ENCODE measurements at places on chromosomes 5 and 9. TPM values are rescaled to one million over a fixed set of nuclear protein-coding genes. Genes with fewer than 3 reads are reported as not detected.

SIMC1 gene
- 17.8 TPM for polyA plus RNA-seq

CCDC192 gene
- not detected for polyA plus RNA-seq

HAND1 gene
- polyA plus RNA-seq, result not detected

FRMD3 gene
- polyA plus RNA-seq, result 0.22 TPM

RAB3C gene
- not detected for polyA plus RNA-seq

PLAC8L1 gene
- not detected for polyA plus RNA-seq

ANKRD18B gene
- polyA plus RNA-seq, result not detected

PCDHB12 gene
- not detected for polyA plus RNA-seq

GRCh38 chr9:123011878-123012528 lies 21.5 kb upstream of the GPR21 start:
- DNase-seq, result no peak

GRCh38 chr5:40475561-40475960 lies 204.2 kb upstream of the PTGER4 start:
- no peak for DNase-seq

DNA sequence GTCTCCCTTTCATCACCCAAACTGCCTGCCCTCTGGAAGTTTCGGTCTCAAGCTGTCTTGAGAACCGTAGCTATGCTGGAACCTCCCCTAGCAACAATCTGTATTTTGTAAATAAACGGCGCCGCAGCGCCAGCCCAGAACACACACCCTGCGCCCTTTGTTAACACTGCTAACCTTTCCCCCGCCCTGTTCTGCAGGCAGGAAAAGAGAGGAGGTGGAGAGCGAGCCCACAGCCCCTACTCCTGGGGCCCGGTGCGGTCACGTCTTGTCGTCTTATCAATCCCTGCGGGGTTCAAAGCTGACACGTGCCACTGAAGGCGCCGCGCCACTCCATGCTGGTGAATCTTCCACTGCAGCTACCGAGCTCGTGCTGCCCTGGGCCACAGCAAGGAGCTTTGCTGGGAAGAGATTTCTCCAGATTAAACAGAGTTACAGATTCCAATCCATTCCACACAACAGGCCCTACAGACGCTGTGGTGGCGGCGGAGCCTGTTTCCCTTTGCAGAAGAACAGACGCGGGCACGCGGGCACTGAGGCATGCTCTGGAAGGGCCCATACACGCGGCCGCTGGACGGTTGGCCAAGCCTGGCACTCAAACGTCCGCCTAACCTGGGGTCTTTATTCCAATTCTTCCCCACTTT lies 25.3 kb downstream of the ZDHHC11B start:
- peak; percentile 78 for DNase-seq

GRCh38 chr5:76831110-76831452 lies 12.3 kb downstream of the F2RL1 start:
- DNase-seq, result no peak

- DNase-seq, result no peak
Measured at GRCh38 chr9:126049896-126050604, 276.6 kb upstream of the MVB12B start.

- no peak for DNase-seq
Measured at GRCh38 chr5:125202871-125203438, 456.5 kb upstream of the ZNF608 start.

GRCh38 chr5:17819783-17820182 lies 185.5 kb downstream of the TAF11L14 start:
- no peak for DNase-seq

DNA sequence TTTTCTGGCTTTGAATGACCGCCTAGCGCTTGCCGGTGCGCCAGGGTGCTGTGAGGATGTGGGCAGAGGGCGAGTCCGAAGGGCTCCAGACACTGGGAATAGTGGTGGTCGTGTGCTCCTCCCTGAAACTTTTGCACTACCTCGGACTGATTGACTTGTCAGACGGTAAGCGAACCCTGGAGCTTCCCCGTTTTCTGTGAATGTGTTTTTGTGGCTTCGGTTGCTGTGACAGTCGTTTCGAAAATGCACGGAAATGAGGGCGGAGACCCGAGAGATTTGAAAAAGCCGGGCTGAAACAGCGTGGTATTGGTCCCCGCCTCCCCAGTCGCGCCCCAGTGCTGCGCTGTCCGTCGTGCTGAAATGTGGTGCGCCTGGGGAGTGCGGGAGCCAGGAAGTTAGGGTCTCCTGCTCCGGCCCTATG lies 102.5 kb upstream of the GABRP start:
- DNase-seq, result no peak

- peak; percentile 26 for DNase-seq
Measured at GRCh38 chr5:157109744-157110143, 900 bp upstream of the HAVCR2 start.

DNA sequence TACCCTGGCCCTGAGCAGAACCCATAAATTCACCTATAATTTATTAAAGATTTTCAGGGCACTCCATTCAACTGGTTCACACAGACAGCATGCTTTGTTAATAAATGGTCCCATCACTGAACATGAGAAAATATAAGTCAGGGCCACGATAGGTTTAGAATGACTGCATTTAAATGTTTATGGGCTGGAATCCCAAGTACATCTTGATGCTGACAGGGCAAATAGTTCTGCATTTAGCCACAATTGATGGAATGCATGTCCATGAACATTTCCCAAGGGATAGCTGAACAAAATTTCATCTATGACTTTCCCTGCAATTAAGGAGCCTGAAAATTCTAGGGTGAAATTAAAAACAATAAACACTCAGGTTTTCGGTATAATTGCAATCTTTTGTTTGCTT lies 124.5 kb downstream of the CAAP1 start:
- DNase-seq, result no peak

GRCh38 chr5:80935811-80936385 lies 24.3 kb upstream of the RASGRF2 start:
- DNase-seq, result no peak

GRCh38 chr5:5710471-5710870 lies 288.0 kb downstream of the ICE1 start:
- DNase-seq, result no peak

DNA sequence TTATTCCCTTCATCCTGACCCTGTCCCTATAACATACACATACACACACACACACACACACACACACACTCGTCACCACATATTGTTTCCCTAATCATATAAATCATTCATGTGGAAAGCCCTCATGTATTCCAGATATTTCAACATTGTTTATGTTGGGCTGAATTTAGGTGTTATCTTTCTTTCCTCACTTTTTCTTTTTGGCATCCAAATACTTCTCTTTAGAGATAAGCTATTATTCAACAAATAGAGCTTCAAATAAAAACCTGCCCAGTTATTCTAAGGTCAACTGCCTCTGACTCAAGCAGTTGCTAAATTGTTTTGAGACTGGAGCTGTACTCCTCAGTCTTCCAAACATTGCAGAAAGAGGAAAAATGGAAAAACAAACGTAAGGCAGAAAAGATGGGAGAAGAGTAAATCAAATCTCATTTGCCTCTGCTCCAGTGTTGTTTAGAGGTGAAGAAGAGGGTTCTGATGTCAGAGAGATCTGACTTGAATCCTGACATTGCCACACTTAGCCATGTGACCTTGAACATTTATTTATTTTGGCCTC lies 215.7 kb downstream of the GAS1 start:
- DNase-seq, result no peak

DNA sequence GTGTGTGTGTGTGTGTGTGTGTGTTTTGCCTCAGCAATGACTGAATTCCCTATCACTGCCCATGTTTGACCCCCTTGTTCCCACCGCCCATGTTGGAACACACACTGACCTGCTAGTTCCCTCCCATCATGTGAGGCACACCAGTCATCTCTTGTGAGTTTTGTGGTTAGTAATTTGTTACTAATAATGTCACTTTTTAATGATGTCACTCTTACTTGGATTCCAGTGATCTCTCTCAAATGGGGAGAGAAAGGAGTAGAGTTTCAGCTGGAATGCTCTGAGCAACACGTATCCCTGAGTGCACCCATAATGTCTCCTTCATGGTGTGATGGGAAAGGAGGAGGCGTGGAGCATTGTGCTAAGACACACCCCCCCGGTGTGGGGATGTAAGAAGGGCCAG lies 172.6 kb downstream of the SH3GL2 start:
- no peak for DNase-seq

DNA sequence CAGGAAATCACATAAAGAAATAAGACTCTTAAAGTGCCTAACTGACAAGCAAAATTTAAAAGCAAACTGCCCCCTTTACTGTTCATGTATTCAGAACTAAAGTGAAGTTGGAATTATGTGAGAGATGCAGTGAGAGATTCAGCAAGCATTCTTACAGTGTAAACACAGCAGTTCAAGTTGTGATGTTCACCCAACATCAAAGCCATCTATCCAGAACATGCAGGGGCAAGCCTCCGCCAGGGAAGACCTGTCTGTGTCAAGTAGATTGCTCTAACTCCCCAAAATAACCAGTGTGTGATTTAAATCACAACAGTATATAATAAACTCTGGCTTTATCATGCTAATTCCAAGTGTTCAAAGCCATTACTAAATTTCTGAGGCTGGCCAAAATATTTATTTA lies 233.3 kb downstream of the BNC2 start:
- no peak for DNase-seq

GRCh38 chr5:153551537-153552079 lies 61.1 kb downstream of the GRIA1 start:
- DNase-seq, result no peak

DNA sequence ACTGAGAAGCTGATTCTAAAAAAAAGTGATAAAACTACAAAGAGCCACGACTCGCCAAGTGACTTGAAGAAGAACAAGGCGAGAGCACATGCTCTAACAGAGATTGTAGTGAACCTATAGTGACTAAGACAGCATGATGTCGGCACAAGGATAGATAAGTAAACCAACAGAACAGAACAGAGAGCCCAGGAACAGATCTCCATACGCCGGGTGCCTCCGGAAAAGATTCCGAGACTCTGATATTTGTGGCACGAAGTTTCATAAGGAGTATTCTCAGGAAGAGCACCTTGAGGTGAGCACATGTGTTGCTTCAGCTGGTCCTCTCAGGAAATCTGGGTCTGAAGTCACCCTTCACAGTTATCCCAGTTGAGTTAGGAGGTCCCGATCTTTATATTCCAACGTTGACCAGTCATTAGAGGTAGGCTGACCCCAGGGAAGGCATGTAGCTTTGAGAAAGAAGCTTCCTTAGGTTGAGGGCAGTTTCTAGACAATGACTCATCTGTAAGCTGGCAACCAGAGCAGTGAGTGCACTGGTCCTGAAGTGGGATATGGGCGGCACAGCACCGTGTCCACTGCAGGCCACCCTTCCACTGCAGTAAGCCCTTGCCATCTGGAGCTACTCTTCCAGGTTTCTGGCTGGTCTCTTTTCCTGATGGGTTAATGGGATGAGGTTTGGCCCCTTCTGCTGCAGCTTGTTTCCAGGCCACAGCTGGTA lies 13.6 kb upstream of the CLK4 start:
- no peak for DNase-seq

DNA sequence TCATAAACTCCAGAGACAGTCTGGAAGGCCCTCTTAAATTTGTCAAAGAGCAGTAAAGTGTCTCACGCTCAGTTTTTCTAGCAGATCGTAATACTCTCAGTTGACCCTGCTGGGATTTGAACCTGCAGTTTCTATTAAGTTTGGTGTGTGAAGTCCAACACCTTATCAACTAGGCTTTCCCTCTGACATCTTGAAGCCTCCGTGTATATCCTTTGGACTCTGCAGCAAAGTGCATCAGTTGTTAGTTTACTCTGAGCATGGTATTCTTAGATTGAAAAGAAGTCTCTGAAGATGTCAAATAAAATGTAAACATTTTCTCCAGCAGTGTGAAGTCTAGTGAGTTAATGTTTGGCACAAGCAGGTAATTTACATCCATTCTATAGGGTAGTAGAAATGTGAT lies 2.4 kb downstream of the FUBP3 start:
- no peak for DNase-seq

DNA sequence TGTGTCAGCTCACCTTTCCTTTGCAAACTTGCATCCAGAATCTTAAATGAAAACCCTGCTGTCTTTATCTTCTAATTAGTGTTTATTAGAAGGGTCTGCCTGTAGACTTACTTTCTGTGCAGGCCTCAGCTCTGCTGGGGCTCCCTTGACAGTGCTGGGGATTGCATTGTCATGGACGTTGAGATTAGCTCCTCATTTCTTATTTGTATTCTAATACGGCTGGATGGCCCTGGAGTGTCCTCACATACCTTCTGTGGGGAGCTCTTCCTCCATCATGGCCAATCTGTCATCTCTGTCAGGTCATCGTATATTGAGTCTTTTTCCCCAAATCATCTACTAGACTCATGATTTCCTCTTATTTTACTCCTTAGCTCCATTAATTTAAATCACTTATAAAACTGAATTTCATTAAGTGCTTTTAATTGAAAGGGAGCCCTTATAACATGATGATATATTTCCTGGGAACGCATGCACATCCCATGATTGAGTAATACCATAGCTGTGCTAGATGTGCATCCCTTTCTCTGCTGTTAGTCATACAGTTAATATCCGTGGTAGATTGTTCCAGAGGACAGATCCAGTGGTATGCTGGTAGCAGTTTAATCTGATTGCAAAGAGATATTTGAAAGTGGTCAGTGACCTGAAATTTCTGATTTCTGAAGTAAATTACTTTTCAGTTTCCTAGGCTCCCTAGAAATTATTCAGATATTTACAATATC lies 61.6 kb downstream of the ICE1 start:
- no peak for DNase-seq

GRCh38 chr5:131259326-131259725 lies 4.5 kb upstream of the CDC42SE2 start:
- no peak for DNase-seq

DNA sequence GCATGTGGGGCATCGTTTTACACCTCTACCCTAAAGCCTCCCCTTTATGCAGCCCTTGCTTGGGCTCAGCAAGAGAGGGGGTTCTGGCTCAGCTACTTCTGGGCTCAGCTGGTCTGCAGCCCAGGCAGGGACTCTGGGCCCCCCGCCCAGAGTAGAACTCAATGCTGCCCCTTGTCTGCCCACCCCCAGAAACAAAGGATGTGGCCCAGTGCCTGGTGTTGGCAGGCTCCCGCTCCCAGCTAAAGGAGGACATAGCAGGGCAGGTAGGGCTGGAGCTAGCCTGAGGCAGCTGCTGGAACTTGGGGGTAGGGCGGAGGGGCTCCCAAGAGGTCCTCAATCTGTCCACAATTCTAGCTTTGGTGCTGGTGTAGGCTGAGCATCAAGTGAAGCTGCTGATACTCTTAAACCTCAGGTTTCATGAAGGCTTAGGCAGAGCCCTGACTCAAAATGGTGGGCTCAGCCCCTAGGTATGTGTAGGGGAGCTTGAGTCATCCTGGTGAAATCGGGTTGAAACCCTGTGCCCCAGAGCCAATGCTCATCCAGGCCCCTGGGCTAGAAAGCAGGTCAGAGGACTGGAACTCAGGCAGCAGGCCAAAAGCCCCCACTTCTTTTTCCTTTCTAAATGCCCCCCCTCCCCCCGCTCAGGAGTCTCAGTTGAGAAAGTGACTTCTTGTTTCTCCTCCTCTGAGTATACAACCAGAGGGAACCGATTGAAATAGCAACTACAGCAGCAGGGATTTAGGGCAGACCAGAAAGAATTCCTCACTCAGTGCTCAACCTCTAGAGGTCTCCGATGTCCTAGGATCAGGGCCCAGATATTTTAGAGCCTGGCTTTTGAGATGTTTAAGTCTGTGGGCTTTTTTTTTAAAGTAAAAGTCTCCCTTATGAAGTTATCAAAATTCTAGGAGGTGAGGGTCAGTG lies 11.4 kb downstream of the PSD2 start:
- no peak for DNase-seq

Measured in CD4-positive, alpha-beta memory T cell (primary cell).